ENCODE measurements at places on chromosomes 4 and X. TPM values are rescaled to one million over a fixed set of nuclear protein-coding genes. Genes with fewer than 3 reads are reported as not detected.

- H3K27me3 ChIP-seq = no peaks in the 10 kb centered on the region
- H3K4me1 ChIP-seq = no peaks in the 10 kb centered on the region
- no peak overlapping the region for H3K4me3 ChIP-seq
Measured at GRCh38 chr4:174053895-174054294, 229.6 kb downstream of the FBXO8 start.

DNA sequence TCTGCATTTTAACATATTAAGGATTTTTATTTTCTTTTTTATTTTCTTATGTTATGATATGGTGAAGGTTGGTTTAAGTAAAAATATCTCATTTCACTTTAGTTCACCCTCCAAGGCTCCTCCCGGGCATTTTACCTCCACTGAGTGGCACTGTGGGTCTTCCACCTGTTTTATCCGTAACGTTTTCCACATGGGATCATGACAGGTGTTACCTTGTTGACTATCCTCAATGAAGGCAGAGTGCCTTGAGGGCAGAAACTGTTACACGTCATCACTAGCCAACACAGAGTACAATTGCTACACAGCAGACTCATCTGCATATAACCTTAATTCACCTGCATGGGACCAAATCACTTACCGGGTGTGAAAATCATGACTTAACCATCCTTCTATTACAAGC is 105.8 kb downstream of the GEMIN8 start:
- DNase-seq = peak; percentile 13
- H3K4me1 ChIP-seq = no peaks in the 10 kb centered on the region
- no peaks in the 10 kb centered on the region for H3K36me3 ChIP-seq
- H3K27me3 ChIP-seq = peaks cover 2% of the 10 kb centered on the region
- no peak overlapping the region for H3K4me3 ChIP-seq

- no peak overlapping the region for H3K4me3 ChIP-seq
- no peaks in the 10 kb centered on the region for H3K36me3 ChIP-seq
- H3K27ac ChIP-seq = no peak overlapping the region
- no peaks in the 10 kb centered on the region for H3K4me1 ChIP-seq
Measured at GRCh38 chr4:118081434-118081833, 47.1 kb downstream of the NDST3 start.

- no peaks in the 10 kb centered on the region for H3K27me3 ChIP-seq
- no peak overlapping the region for H3K4me3 ChIP-seq
- H3K36me3 ChIP-seq = peaks cover 4% of the 10 kb centered on the region
- no peaks in the 10 kb centered on the region for H3K4me1 ChIP-seq
- no peak overlapping the region for H3K27ac ChIP-seq
Measured at GRCh38 chr4:39855909-39856512, 121.7 kb downstream of the PDS5A start.

- H3K36me3 ChIP-seq = no peaks in the 10 kb centered on the region
- H3K4me3 ChIP-seq = no peak overlapping the region
- H3K27me3 ChIP-seq = peaks cover 4% of the 10 kb centered on the region
Measured at GRCh38 chr4:1569461-1570151, 114.5 kb downstream of the FAM53A start.

GRCh38 chrX:9651737-9652136 is 113.9 kb downstream of the GPR143 start:
- H3K27me3 ChIP-seq = no peaks in the 10 kb centered on the region
- H3K27ac ChIP-seq = no peak overlapping the region
- DNase-seq = no peak
- no peak overlapping the region for H3K4me3 ChIP-seq
- H3K4me1 ChIP-seq = no peaks in the 10 kb centered on the region

DNA sequence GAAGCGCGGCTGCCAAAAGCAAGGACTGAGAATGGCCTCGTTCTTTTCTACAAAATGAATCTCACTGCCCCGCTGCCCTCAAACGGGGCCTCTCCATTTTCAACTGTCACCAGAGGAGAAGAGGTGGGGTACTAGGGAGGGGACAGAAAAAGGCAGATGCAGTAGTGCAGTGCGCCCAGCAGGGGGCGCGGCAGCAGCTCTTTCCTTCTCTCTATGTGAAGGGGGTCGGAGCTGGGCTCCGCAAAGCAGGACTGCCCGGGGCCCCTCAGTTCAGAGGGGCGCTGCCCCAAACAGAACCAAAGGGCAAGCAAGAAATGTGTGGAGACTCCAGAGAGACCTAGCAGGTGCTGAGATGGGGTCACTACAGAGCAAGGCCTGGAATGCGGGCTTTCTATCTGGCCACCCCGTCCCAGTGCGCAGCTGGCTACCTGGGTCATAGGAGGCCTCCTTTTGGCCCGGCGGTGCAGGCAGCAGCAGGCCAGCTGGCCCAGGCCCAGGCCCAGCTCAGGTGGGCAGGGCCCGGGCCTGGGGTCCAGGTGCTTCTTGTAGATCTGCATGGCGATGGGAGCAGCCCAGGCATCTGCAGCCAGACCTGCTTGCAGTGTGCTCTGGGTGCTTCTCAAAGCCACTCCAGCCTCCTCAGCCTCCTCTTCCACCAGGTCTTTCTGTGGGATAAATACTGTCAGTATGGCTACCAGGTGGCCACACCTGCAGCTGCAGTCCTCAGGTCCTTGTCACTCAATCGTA is 5.9 kb downstream of the IRAK1 start:
- no peaks in the 10 kb centered on the region for H3K36me3 ChIP-seq
- no peaks in the 10 kb centered on the region for H3K27me3 ChIP-seq
- H3K4me1 ChIP-seq = peaks cover 2% of the 10 kb centered on the region
- peak; percentile 68 for DNase-seq
- H3K27ac ChIP-seq = no peak overlapping the region

- H3K36me3 ChIP-seq = no peaks in the 10 kb centered on the region
- H3K27me3 ChIP-seq = no peaks in the 10 kb centered on the region
- H3K4me1 ChIP-seq = no peaks in the 10 kb centered on the region
- no peak overlapping the region for H3K4me3 ChIP-seq
- no peak overlapping the region for H3K27ac ChIP-seq
- DNase-seq = no peak
Measured at GRCh38 chr4:40289366-40290188, 45.6 kb upstream of the CHRNA9 start.

DNA sequence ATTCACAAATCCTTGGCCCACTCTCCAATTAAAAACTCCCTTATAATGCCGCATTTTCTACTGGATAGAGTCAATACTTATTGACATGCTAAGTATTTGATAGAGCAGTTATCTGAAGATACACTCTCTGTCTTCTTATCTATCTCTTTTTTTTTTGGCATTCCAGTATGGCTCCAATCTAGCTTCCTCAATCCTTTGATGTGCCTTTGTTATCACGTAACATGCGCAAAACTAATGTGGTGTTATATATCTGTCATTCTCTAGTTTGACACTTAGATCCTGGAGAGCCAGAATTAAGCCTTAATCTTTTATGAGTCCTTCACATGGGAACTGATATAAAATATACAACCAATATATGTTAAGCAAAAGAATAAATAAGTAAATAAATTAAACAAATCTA is 54.7 kb downstream of the VSIG4 start:
- no peak overlapping the region for H3K4me3 ChIP-seq
- DNase-seq = no peak
- H3K27ac ChIP-seq = no peak overlapping the region
- no peaks in the 10 kb centered on the region for H3K27me3 ChIP-seq

GRCh38 chrX:46407753-46408130 is 137.5 kb downstream of the ZNF674 start:
- no peak overlapping the region for H3K4me3 ChIP-seq
- DNase-seq = no peak
- H3K27ac ChIP-seq = no peak overlapping the region
- no peaks in the 10 kb centered on the region for H3K27me3 ChIP-seq
- no peaks in the 10 kb centered on the region for H3K4me1 ChIP-seq

DNA sequence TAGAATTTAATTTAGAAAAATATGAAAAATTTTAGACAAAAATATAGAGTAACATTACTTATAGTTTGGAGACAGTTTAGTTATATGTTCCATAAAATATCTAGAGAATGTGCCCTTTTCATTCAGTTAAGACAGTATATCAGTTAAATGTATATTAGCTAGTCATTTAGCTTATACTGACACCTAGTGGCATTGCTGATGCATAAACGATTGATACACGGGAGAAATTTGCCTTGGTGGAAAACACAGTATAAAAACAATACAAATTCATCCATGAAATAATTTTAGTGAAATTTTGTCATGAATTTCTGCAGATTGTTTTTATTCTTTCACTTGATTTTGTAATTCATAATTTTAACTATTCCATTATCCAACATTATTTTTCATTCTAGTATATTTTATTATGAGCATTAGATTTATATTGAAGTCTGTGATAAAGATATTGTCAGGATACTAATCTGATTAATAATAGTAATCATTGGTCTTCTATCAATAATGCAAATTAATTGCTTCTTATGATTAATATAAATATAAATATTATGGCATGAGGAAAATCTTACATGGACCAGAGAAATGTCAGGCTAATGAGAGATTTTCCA is 219.0 kb downstream of the TLL1 start:
- H3K4me3 ChIP-seq = no peak overlapping the region
- H3K27me3 ChIP-seq = no peaks in the 10 kb centered on the region
- no peak overlapping the region for H3K27ac ChIP-seq
- DNase-seq = no peak

DNA sequence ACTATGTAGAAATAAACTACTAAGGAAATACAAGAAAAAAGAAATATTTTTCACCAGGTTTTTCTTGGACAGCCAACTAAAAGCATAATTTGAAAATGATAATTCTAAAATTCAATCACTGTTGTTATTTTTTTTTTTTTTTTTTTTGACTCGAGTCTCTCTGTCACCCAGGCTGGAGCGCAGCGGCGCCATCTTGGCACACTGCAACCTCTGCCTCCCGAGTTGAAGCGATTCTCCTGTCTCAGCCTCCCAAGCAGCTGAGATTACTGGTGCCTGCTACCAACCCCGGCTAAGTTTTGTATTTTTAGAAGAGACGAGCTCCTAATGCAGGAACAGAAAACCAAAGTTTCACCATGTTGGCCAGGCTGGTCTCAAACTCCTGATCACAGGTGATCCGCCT is 122.3 kb upstream of the UGT8 start:
- H3K4me3 ChIP-seq = no peak overlapping the region
- no peaks in the 10 kb centered on the region for H3K4me1 ChIP-seq
- H3K27me3 ChIP-seq = no peaks in the 10 kb centered on the region
- no peaks in the 10 kb centered on the region for H3K36me3 ChIP-seq
- H3K27ac ChIP-seq = no peak overlapping the region

GRCh38 chr4:183436417-183436816 is 8.0 kb upstream of the CDKN2AIP start:
- no peaks in the 10 kb centered on the region for H3K27me3 ChIP-seq
- no peaks in the 10 kb centered on the region for H3K4me1 ChIP-seq
- no peak overlapping the region for H3K27ac ChIP-seq
- no peaks in the 10 kb centered on the region for H3K36me3 ChIP-seq

DNA sequence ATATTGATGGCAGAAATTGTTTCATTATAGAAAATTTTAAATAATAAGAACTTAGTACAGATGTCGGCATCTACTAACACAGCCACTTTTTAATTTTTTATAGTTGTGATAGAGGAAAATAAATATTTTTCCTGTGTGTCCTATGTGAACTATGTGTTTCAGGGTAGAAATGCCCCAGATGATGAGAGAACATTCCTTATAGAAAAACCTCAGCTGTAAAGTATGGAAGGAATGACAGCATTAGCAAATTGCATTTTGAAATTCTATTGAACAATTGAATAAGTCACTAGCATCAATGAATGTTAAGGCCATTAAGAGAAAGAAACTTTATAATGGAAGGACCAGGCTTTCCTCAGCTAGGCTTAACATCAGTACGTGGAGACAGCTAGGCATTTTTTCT is 149.2 kb downstream of the CFAP299 start:
- no peak for DNase-seq
- no peaks in the 10 kb centered on the region for H3K4me1 ChIP-seq
- no peak overlapping the region for H3K27ac ChIP-seq
- no peak overlapping the region for H3K4me3 ChIP-seq

GRCh38 chr4:155809835-155810234 is 51.0 kb downstream of the GUCY1B1 start:
- DNase-seq = no peak
- H3K4me3 ChIP-seq = no peak overlapping the region
- H3K36me3 ChIP-seq = peaks cover 2% of the 10 kb centered on the region
- no peaks in the 10 kb centered on the region for H3K27me3 ChIP-seq

- no peaks in the 10 kb centered on the region for H3K27me3 ChIP-seq
Measured at GRCh38 chr4:136319789-136320464, 1212.4 kb downstream of the PCDH18 start.

- no peaks in the 10 kb centered on the region for H3K27me3 ChIP-seq
- no peak overlapping the region for H3K4me3 ChIP-seq
- H3K4me1 ChIP-seq = peaks cover 8% of the 10 kb centered on the region
- no peak overlapping the region for H3K27ac ChIP-seq
- no peak for DNase-seq
- no peaks in the 10 kb centered on the region for H3K36me3 ChIP-seq
Measured at GRCh38 chr4:102624505-102624904, 123.3 kb downstream of the NFKB1 start.

DNA sequence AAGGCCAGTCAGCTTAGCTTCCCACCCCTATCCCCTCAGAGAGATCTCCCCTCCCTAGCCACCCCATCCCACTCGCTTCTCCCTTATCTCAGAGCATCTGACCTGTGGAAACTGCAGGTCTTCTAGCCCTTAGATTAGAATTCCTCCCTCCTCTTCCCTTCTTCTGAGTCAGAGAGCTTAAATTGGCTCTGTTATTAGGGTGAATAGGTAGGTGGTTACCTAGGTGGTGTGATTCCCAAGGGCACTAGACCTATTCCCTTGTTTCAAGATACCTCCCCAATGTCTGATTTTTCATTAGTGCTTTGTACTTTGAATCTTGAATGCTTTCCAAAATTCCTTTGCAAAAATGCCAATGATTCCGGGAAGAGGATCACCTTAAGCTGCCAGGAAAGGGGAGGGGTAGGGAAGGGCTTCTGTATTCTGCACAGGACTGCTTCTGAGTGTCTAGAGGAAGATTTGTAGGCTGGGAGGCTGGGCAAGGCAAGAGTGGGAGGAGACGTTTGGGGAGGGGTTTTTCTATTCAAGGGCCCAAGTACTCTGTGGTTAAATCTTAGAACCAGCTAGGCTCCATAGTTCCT is 24.5 kb upstream of the MSN start:
- H3K27me3 ChIP-seq = no peaks in the 10 kb centered on the region
- peaks cover 17% of the 10 kb centered on the region for H3K4me1 ChIP-seq
- DNase-seq = peak; percentile 17
- H3K36me3 ChIP-seq = no peaks in the 10 kb centered on the region

GRCh38 chrX:17052210-17052609 is 105.8 kb downstream of the REPS2 start:
- no peak overlapping the region for H3K4me3 ChIP-seq
- no peaks in the 10 kb centered on the region for H3K4me1 ChIP-seq
- H3K36me3 ChIP-seq = no peaks in the 10 kb centered on the region
- H3K27ac ChIP-seq = no peak overlapping the region

- no peaks in the 10 kb centered on the region for H3K27me3 ChIP-seq
- no peak for DNase-seq
- no peak overlapping the region for H3K27ac ChIP-seq
- no peaks in the 10 kb centered on the region for H3K4me1 ChIP-seq
- no peak overlapping the region for H3K4me3 ChIP-seq
Measured at GRCh38 chr4:185728893-185729292, 83.1 kb downstream of the SORBS2 start.

- no peaks in the 10 kb centered on the region for H3K27me3 ChIP-seq
- no peak for DNase-seq
- H3K4me1 ChIP-seq = no peaks in the 10 kb centered on the region
Measured at GRCh38 chrX:97909245-97909644, 1025.5 kb downstream of the RPA4 start.

GRCh38 chr4:61996943-61997342 is 796.8 kb downstream of the ADGRL3 start:
- H3K4me1 ChIP-seq = no peaks in the 10 kb centered on the region
- DNase-seq = no peak
- no peak overlapping the region for H3K4me3 ChIP-seq

The TLR2 gene
- total RNA-seq = 59.5 TPM

The NPY5R gene
- total RNA-seq = 3.0 TPM

The ESX1 gene
- total RNA-seq = not detected

The LRBA gene
- total RNA-seq = 76.7 TPM

The LARP7 gene
- total RNA-seq = 45.5 TPM

The TASL gene
- 1.8 TPM for total RNA-seq

The PLK4 gene
- 2.0 TPM for total RNA-seq
